ENCODE measurements at places on chromosomes 12 and 14.

- no peak for DNase-seq
Observed at GRCh38 chr14:21054123-21054767, 3.4 kb upstream of the RNASE8 start.

GRCh38 chr12:117564881-117565280 is 203.5 kb upstream of the NOS1 start:
- no peak for DNase-seq

DNA sequence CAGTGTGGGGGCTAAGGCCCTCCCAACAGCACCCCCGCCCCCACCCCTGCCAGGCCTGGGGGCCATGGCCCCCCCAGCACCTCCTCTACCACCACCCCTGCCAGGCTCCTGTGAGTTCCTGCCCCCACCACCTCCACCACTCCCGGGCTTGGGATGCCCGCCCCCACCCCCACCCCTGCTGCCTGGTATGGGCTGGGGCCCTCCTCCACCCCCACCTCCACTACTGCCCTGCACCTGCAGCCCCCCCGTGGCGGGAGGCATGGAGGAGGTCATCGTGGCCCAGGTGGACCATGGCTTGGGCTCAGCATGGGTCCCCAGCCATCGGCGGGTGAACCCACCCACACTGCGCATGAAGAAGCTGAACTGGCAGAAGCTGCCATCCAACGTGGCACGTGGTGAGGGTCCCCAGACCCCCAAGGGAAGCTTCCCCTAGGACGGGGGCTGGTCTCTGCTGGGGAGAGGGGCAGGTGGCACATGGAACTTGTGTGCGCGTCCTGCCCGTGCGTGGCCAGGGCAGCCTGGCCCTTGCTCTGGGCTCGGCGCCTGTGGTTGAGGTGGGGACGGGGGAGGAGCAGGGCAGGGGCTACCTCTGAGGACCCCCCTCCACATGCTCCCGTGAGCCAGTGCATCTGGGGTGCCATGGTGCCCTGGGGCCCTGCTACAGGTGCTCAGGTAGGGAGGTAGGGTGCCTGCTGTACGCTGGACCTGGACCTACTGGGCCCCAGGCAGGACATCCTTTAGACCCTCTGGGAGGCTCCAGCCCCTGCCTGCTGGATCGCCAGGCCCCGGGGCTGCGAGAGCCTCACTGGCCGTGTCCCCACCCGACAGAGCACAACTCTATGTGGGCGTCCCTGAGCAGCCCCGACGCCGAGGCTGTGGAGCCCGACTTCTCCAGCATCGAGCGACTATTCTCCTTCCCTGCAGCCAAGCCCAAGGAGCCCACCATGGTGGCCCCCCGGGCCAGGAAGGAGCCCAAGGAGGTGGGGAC is 16.1 kb upstream of the ADSS1 start:
- no peak for DNase-seq

- no peak for DNase-seq
Observed at GRCh38 chr14:65211341-65211987, 109.1 kb upstream of the MAX start.

Measured in stimulated activated naive CD4-positive, alpha-beta T cell treated with Interleukin-2 at 50 U/mL for 16 hours (primary cell).